T-helper 2 cell (primary cell): ENCODE measurements at places on chromosomes 12 and 14.

DNA sequence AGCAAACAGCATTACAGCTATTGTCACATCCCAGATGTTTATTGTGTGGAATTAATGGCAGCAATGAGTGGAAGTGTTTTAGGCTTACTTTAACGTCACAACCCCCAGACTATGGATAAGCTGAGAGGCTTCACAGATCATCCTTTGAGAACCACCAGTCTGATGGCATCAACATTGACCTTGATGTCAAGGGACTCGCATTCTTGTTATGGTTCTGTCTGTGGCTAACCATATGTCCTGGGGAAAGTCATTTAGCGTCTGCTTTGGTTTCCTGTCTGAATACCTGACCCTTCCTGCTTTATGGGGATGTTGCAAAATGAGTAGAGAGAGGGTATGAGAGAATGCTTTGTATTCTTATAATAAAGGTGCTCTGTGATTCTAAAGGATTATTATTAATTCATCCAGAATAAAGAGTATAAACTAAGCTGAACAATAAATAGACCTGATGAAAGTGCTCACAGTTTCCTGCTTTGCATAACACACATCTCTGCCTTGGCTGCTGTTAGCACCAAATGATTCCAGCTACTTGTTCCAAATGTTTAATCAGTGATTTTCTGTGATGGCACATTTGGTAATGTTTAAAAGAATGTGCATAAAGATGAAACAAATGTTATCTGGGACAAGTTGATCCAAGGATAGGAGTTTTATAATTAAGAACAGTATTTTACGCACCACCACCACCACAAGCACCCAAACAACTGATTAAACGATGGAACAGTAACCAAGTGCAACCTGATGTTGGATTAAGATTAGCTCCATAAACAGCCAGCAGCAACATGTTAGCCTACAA lies 116.9 kb upstream of the LRIG3 start:
- DNase-seq, result no peak

DNA sequence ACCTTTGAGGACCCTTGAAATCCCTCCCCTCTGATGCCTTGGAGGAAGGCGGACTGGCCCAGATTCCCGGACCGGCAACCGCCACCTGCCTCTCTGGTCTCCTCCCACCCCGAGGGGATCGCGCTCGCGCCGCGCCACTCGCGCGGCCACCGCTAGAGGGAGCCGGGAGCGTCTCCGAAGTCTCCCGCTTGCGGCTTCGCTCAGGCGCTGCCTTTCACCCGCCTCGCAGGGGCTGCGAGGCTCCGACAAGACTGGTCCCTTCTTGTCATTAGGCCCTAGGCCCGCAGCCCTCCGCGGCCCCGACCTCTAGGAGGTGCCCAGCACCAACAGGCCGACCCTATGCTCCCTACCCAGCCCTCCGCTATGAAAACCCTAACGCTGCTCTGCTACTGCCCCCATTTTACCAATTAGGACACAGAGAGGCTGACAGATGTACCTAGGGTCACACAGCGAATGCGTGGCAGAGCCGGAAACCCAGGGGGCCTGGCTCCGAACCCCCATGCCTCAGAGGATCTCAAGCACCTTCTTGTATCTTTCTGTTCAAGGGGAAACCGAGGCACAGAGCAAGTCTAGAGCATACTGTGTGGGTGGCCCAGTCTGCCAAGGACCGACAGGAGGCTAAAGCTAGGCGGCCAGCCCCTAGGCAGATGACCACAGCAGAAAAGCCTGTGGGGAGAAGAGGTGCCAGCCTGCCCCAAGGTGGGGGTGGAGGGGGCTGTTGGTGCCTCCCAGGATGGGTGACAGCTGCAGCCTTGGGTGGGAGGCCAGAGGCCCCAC lies 21.4 kb upstream of the VSX2 start:
- DNase-seq, result peak; percentile 25

DNA sequence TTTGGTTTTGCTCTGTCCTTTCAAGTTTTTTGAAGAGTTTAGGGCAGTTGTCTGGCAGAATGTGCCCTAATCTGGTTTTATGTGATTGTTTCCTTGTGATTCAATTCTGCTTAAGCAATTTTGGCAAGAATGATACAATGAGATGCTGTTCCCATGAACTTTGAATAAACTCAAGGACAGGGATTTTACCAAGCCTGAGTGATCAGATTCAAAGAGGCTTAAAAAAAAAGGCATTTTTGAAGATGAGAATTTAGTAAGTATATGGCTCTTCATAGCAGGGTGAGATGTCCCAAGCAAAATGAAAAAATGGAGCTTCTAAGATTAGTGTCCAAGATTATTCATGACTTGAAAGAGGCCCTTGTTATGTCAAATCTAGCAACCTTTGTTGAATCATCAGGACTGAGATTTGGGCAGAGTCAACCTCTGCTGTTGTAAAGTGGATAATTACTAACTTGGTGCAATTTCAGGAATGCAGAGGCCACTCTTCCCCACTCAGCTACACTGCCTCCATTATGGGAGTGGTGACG lies 180.6 kb upstream of the NUDT4 start:
- DNase-seq, result no peak

- peak; percentile 4 for DNase-seq
Measured at GRCh38 chr12:42483521-42483790, 106.1 kb downstream of the PRICKLE1 start.

- DNase-seq, result no peak
Measured at GRCh38 chr12:49037111-49037946, 18.8 kb upstream of the PRKAG1 start.
